ENCODE measurements at places on chromosomes 6 and 20.

DNA sequence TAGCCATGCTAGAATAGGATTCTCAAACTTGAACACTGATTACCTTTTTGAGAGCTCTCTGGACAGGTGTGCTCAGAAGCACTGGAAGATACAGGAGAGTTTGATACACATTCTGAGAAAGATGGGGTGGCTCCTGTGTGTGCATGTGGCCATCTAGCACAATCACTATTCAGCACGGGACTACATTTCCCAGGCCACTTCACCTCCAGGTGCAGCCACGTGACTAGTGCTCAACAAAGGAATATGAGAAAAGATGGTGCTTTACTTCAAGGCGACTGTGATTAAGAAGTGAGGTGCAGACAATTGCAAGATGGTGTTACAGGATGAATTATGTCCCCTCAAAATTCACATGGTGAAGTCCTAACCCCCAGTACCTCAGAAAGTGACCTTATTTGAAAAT lies 103.8 kb downstream of the BACH2 start:
- DNase-seq: no peak

DNA sequence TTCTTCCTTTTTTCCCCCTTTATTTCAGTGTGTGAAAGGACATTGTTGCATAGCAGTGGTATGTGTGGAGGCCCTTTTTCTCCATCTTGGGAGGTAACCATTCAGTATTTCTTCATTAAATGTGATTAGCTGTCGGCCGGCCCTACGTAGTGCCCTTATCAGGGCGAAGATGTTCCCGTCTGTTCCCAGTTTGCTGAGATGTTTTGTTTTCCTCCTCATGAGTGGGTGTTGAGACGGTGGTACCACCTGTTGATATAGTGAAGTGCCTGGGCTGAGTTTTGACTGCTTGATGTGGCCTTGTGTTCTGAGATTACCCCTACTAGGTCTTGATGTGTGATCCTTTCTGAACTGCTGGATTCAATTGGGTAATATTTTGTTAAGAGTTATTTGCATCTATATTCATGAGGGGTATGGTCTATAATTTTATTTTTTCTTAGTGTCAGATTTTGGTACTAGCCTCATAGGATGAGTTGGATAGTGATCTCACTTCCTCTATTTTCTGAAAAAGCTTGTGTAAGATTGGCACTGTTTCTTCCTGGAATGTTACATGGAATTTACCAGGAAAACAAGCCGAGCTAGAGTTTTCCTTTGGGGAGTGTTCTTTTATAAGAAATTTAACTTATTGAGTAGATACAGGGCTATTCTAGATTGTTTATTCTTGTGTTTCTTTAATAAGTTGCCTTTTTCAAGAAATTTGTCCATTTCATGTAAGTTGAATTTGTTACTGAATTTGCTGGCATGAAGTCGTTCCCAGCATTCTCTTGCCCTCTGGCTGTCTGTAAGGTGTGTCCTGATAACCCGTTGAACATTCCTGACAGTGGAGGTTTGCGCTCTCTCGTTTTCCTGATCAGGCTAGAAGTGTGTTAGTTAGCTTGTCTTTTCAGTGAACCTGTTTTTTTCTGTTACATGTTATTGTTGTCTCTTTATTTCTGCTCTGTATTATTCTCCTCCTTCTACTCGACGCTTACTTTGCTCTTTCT lies 4.3 kb downstream of the MTG2 start:
- DNase-seq: no peak

GRCh38 chr6:76073281-76073680 lies 819 bp upstream of the IMPG1 start:
- DNase-seq: no peak

- DNase-seq: no peak
Measured at GRCh38 chr6:157677235-157677634, 145.8 kb upstream of the SNX9 start.

- no peak for DNase-seq
Measured at GRCh38 chr6:145836170-145836569, 21.6 kb upstream of the FBXO30 start.

DNA sequence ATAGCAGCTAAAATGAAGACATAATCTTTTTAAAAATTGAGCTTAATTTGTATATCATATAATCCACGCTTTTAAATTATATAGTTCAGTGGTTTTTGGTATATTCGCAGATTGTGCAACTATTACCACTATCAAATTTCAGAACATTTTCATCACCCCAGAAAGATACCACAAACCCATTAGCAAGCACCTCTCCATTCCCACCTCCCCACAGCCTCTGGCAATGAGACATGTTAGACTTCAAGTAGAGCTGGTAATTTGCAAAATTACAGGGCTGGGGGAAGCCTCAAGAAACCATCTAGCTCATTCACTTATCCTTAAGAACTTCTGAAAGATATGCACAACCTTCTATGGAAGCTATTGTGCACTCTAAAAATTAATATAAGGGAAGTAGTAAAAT lies 37.2 kb downstream of the TRMT6 start:
- DNase-seq: no peak

DNA sequence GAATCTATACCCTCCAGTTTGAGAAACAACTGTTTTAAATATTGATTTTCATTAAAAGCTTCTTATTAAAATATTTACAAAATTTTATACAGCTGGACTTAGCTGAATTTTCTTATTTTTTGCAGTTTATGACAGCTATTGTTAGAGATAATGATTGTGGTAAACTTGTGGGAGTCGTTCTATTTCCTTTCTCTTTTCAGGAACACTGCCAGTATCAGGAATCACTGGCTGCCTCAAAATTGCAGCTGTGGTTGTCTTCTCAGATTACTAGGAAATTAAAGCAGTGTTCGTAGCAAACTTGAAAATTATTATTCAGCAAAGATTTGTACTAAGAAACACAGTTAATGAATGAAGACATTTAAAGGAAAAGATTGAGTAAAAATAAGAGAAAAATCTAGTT lies 311.0 kb downstream of the CENPW start:
- no peak for DNase-seq

All from CD4-positive, alpha-beta T cell treated with Interleukin-15 for 4 hours (primary cell).